Stimulated activated CD8-positive, alpha-beta memory T cell treated with anti-CD3 and anti-CD28 coated beads, Interleukin-12 subunit alpha, Interleukin-12 subunit beta, amount 100 ng/mL, for 1 hour (primary cell): ENCODE measurements at places on chromosomes 4 and X.

DNA sequence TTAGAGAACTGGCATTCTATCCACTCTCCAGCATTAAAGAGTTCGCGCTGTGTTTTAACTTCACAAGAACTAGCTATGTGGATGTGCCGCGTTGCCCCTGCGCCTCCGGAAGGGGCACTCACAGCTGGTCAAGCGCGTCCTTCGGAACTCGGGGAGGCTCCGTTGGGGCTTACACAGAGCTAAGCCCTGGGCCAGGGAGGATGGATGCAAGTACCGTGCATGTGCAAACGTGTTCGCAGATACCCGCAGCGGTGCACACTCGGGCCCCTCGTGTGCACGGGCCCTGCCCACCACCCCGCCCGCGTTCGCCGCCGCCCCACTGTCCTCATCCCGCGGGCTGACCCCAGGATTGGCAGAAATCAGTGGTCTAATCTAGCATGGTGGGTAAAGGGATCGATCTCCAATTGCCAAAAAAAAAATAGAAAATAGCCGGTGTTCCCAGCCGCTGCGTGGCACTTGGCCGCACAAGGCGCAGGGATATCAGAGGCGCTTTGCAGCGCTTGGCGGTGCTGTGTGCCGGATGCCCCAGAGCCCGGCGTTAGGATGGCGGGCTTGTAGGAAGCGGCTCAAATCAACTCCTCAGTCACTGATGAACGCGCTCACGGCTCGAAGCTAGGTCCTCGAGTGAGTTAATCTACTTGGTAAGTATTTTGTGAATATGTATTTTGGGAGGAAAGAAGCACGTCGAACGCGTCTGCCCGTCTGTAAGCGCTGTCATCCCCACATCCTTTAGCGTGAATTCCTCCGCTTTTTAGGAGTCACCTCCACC, 989 bp upstream of the PCDH10 start:
- no peak for DNase-seq

- no peak for DNase-seq
Measured at GRCh38 chr4:157057218-157057617, 18.7 kb upstream of the GLRB start.

DNA sequence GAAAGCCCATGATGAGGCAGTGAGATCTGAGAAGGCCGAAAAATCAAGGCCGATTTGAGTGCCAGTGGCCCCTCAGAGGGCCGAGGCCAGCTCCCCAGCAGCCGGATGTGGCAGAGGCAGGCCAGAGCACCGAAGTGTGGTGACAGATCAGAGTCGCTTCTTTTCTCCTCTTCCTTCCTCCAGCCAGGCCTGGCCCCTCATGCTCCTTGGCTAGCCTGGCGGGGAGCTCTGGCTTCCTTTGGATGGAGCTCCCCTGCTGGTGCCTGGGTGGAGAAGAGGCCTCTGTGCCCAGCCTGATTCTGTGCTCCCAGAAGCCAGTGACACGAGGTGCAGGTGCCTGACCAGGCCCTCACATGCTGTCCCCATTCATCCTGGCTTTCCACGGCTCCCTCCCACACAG, 127.2 kb upstream of the PABPC4L start:
- DNase-seq, result no peak

GRCh38 chrX:74506317-74507115, 85.2 kb downstream of the SLC16A2 start:
- DNase-seq, result no peak

DNA sequence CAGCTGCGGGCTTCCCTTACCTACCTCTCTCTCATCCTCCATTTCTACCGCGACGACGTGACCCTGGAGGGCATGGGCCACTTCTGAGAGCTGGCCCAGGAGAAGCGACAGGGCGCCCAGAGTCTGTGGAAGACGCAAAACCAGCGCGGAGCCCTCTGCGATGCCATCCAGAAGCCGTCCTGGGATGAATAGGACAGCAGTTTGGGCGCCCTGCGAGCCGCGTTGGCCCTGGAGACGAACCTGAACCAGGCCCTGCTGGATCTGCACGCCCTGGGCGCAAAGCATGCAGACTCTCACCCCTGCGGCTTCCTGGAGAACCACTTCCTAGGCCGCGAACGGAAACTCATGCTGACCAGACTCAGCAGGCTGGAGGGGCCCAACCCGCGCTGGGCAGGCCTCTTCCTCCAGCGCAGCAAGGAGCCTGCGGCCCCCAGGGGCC, 52.7 kb upstream of the TMPRSS11F start:
- DNase-seq, result no peak

DNA sequence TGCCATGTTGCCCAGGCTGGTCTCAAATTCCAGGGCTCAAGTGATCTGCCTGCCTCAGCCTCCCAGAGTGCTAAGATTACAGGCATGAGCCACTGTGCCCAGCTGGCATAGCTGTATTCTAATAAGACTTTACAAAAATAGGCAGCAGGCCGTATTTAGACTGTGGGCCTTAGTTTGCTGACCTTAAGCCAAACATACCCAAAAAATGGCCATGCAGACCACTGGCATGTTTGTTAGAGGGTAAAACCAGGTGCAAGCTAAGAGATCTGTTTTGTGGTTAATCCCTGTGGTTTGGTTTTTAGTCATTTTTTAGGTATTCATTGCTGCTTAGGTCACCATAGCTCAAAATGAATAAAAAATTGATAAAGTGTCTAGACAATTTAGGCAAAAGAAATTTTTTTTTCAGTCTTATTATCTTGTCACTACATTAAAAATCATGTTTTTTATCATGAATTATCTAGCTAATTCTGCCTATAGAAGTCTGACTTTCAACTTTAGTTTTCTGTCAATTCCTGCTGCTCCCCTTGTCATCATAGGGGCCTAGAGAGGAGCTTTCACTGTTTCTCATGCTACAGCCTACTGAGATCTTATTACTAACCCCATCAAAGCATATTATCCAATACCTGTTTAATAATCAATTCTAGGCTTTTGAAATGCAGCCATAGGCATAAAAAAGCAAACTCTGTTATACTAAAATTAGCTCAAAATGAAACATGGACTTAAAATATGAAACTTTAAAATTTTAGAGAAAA, 7.5 kb upstream of the SPINK2 start:
- DNase-seq, result no peak

- DNase-seq, result no peak
Measured at GRCh38 chr4:14879683-14880082, 122.6 kb upstream of the CPEB2 start.
